Stimulated activated CD8-positive, alpha-beta memory T cell treated with anti-CD3 and anti-CD28 coated beads, Interleukin-4, amount 100 ng/mL, for 1 hour (primary cell): ENCODE measurements at places on chromosomes 3 and 15.
A peak's percentile ranks its signal among the peaks of the same experiment; 100 is the strongest.

DNA sequence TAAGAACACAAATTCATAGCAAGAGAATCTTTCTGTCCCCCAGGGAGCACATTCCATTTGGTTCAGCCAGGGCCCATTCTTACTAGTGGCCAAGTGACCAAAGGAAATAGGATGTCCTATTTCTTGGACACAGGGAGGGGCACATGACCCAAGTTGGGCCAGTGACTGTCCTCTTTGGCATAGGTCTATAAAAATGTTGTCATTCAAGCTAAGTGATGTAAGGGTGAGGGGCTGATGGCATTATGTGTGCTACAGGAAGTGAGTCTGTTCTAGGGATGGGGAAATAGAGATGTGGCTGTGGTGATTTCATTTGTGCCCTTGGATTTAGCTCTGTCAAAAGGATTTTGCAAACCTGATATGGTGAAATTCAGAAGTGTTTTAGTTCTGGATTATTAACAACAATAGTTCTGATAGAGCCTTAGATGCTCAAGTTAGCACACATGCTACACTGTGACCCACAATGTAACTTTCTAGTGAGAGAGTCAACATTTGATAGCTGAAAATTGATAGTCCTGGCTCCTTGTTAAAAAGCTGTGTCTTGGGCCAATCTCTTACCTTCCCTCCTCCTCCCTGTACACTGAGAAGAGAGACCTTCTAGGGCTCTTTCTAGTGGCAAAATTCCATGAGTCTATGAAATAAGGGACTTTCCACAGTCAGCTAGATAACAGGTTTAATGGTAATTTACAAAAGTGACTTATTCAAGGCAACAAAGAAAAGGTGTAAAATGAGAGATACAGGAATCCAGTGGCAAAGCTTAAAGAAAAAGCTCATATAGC, 117.2 kb downstream of the THRB start:
- DNase-seq, result no peak

GRCh38 chr3:42822828-42823227, 13.6 kb downstream of the ACKR2 start:
- no peak for DNase-seq

- DNase-seq, result no peak
Measured at GRCh38 chr3:129470861-129471260, 30.8 kb downstream of the IFT122 start.

GRCh38 chr3:183275418-183275817, 22.4 kb downstream of the B3GNT5 start:
- DNase-seq, result no peak

GRCh38 chr3:62128051-62128450, 245.3 kb downstream of the FEZF2 start:
- DNase-seq, result no peak

- DNase-seq, result no peak
Measured at GRCh38 chr3:33433843-33434242, 6.4 kb downstream of the UBP1 start.

- no peak for DNase-seq
Measured at GRCh38 chr15:72958634-72959033, 93.6 kb upstream of the NEO1 start.

- DNase-seq, result peak; percentile 5
Measured at GRCh38 chr3:149970716-149971402, at the start of gene PFN2. Gene PFN2, minus strand, starts transcription at chr3:149970895. Its CDS starts 39 bp downstream, at chr3:149970856.

- DNase-seq, result no peak
Measured at GRCh38 chr3:61965770-61966131, 404.4 kb downstream of the PTPRG start.

DNA sequence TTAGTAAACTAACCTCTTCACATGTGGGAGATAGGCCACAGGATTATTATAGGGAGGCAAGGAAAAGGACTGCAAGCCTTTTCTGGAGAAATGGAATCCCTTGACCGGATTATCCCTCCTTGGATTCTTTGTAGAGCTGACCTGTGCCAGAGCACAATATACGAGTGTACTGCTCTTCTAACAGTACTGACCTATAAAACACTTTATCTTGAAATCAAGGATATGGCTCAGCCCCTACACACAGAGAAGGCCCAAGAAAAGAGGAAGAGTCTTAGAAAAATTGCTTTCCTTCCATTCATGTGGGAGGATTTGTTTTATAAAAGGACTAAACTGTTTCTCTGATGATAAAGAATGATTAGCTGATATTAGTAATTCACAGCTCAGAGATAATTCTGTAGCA, 42.2 kb downstream of the DMXL2 start:
- DNase-seq, result no peak

- no peak for DNase-seq
Measured at GRCh38 chr3:7437231-7437630, 576.3 kb downstream of the GRM7 start.

DNA sequence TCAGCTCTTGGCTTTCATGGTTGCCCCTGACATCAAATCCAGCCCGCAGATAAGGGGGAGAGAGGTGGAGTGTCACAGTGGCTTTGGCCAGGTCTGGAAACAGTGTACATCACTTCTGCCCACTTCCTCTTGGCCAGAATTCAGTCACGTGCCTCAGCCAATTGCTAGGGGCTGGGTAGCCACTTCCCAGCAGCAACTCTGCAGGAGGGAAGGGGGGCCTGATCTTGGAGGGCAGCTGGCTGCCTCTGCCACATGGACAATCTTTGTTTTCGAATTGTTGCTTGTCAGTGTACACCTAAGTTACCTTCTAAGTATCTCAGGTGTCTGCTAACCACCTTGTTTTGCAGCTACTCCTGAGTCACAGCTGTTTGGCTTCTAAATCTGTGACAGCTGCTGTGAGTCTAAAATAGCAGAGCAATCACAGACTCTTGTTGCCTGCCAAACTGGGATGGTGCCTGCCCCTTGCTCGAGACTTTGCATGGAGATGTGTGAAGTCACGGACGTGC, 41.0 kb upstream of the LIMD1 start:
- no peak for DNase-seq

DNA sequence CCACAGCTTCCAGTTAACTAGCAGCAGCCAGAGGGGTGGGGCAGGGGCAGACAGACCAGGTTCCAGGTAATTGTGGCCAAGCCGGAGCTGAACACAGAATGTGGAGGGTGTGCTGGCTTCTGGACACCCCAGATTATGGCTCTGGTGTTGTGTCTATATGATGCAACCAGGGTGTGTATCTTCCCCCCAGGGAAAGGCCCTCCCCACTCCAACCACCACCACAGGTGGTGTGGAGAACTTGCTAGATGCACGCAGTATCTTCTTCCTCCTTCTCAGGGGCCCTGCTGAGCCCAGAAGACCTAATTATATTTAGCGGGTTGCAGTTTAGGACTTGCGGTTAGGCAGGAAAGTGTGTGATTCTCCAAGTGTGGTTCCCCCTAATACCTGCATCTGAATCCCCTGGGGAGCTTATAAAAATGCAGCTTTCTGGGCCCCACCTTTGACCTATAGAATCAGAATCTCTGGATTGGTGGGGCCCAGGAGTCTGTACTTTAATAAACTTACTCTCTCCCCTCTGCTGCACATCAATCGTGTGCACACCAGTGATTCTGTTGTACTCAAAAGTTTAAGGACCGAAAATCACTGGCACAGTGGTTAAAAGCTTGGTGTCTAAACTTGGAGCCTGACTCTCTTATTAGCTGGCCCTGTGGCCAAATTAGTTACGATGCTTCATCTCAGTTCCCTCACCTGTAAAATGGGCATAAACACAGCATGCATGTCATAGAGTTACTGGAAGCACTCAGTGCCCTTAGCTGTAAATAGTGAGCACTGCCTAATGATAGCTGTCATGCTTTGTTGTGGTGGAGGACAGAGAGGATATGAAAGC, 379.1 kb upstream of the PROK2 start:
- no peak for DNase-seq
